ENCODE measurements at places on chromosomes 2 and 18.
A peak's percentile ranks its signal among the peaks of the same experiment; 100 is the strongest.

DNA sequence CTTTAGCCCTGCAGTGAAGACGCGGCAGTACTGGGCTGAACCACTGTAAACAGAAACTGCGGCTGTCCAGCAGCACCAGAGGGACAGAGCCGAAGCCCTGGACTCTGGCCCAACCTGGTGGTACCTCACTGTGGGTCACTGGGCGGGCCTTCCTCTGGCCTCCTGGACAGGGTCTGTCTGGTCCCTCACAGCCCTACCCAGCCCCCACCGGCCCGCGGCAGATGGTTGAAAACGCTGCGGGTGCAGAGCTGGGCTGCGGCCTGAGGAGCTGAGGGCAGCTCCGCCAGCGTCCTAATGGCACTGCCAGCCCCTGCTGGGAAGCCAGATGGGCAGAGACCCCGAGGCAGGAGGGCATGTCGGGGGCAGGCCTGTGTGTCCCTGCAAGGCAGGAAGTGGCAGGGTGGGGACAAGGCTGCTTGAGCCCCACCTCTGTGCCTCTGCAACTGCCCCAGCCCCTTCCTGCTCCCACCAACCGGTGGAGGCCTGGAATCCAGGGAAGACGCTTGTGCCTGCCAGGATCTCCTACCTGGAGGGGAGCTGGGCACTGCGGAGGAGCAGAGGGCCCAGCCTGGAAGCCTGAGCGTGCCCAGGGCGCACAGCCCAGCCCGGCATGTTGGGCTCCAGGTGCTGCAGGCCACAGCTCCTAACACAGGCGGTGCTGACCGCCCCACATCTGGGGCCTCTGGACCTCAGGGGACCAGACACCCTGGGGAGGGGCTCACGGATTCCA lies 36.3 kb downstream of the HS6ST1 start:
- DNase-seq: no peak

DNA sequence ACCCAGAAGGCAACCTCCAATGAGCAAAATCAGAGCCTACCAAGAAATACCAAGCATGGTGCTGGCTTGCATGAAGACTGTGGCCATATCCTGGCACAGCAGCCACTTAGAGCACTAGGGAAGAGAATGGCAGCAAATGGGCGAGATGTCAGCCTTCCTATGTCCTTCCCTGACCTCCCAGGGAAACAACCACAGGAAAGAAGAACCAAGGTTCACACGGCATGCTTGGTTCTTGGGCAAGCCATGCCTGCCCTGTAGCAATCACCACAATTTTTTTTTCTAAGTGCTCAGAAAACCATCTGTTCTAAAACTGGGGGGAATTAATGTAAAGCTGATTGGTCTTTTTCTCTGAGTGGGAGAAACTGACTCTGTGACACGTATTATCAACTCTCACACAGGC lies 27.8 kb downstream of the GALNT14 start:
- no peak for DNase-seq

GRCh38 chr2:238791354-238791753 lies 56.5 kb upstream of the TWIST2 start:
- DNase-seq: peak; percentile 64

DNA sequence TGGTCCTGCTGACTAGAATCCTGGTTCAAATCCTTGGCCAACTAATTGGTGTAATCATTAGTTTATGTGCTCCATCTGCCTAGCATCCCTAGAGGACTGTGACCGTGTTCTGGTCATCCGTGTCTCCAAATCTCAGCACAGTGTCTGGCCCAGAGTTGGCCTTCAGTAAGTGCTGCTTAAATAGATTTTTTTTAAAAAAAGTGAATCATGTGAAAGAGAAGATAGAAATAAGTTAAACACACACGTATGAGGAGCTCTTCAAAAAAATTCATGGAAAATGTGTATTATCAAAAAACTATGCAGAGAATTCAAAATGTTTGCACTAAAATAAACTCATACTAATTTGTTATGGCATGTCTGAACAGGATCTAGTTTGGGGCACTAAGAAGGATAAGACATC lies 129.3 kb upstream of the TLK1 start:
- DNase-seq: no peak

DNA sequence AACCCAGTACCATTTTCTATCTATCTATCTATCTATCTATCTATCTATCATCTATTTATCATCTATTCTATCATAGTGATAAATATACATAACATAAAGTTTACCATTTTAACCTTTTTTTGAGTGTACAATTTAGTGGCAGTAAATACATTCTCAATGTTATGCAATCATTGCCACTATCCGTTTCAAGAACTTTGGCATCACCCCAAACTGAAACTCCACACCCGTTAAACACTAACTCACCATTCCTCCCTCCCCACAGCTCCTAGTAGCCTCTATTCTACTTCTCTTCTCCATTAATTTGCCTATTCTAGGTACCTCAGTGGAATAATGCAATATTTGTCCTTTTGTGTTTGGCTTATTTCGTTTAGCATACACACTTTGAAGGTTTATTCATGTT lies 82.5 kb upstream of the KCNE4 start:
- peak; percentile 32 for DNase-seq

GRCh38 chr2:62142054-62142453 lies 53.9 kb upstream of the B3GNT2 start:
- no peak for DNase-seq

DNA sequence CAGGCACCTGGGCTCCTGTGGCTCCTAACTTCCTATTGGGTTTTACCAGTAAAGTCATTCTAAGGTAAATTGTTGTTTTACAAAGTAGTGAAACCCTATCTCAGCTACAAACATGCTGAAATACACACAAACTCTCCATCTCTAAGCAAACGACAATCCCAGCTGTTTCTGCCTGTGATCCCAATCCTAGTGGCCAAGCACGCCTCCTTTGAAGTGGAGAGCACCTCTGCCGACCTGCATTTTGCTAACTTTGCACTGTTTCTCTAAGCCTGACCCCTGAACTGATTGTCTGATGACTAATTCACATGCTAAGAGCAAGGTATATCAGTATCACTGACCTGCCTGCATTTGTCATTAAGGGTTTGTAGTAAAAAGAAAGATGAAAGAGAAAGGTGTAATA lies 124.3 kb downstream of the PAX3 start:
- no peak for DNase-seq

- no peak for DNase-seq
Measured at GRCh38 chr18:22412176-22412911, 5.4 kb downstream of the CTAGE1 start.

DNA sequence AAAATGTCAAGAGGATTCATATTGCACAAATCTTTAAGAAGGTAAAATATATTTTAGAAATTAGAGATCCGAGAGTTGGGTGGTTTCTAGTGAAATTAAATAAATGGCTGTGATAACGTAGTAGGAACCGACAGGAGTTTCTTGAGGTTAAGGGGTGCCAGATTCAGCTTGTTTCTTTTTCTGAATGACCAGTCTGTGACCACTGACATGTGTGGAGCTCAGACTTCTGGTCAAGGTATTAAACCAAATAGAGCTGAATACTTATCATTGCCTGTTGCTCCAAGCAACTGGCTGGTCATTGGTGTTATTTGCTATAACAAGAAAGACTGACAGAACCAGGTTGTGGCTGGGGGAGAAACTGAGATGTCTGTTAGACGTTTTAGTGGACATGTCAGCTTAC lies 408.2 kb upstream of the HS6ST1 start:
- no peak for DNase-seq

GRCh38 chr2:112724591-112725525 lies 4.0 kb downstream of the NT5DC4 start:
- peak; percentile 62 for DNase-seq

GRCh38 chr2:137444970-137445369 lies 519.3 kb upstream of the HNMT start:
- no peak for DNase-seq
